Sigmoid colon (tissue), 7 donors: ENCODE measurements at places on chromosomes 16 and 17. TPM values are rescaled to one million over a fixed set of nuclear protein-coding genes. Genes with fewer than 3 reads are reported as not detected.

Gene JUP
- total RNA-seq = 30.3 TPM

Gene RNF227
- total RNA-seq = 3.9 TPM

Gene CCDC200
- not detected for total RNA-seq

Gene SBK1
- 0.14 TPM for total RNA-seq

GRCh38 chr17:32483451-32484019, 3.3 kb upstream of the CDK5R1 start:
- DNase-seq = peak; percentile 81

- peak; percentile 96 for DNase-seq
Observed at GRCh38 chr17:81702934-81703746, at the start of gene MRPL12. Gene MRPL12, plus strand, starts transcription at chr17:81703367. Its CDS starts 135 bp downstream, at chr17:81703502.

DNA sequence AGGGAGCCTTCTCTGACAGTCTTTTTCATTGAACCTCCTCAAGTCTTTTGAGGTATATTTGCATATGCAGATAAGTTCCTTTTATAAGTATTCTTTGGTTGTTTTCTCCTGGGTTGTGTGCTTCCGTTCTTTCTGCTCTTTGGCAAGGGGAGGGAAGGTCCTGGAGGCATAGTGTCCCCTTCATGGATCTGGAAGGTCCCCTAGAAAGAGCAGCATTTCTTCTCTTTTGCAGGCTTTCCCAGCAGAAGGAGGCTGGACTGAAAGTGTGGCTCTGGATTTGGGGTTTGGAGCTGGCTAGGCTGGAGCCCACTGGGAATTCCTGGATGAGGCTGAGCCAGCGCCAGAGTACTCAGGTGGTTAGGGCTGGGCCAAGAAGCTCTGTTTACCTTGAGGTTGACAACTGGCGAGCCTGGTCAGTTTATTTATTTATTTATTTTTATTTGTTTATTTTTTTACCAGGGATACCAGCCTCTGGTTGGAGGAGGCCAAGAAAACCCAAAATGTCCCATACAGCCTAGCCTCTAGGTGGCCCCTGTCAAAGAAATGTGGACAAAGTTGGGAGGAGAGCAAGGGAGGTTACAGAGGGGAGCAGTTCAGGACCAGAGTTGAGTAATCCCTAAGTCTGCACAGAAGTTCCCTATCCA, 5.4 kb upstream of the TOP2A start:
- no peak for DNase-seq

DNA sequence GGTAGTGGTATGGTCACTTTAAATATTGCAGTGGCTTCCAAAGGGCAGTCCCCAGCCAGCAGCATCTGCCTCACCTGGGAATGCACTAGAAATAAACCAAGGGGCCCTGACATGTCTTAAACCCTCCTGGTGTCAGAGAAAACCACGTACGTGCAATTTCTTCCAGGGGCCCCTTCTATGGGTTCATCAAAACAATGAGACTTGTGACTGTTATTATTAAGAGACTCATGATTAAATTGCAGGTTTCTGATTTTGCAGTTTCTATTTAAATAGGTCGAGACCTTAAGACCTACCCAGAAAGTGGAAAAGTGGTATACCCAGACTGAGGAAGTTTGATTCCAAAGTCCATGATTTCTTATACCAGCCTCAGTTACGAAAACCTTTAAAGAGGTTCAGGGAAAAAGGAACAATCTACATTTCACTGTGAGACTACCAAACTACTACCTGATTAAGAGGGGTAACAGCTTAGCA, 746 bp upstream of the POLG2 start:
- DNase-seq = no peak

DNA sequence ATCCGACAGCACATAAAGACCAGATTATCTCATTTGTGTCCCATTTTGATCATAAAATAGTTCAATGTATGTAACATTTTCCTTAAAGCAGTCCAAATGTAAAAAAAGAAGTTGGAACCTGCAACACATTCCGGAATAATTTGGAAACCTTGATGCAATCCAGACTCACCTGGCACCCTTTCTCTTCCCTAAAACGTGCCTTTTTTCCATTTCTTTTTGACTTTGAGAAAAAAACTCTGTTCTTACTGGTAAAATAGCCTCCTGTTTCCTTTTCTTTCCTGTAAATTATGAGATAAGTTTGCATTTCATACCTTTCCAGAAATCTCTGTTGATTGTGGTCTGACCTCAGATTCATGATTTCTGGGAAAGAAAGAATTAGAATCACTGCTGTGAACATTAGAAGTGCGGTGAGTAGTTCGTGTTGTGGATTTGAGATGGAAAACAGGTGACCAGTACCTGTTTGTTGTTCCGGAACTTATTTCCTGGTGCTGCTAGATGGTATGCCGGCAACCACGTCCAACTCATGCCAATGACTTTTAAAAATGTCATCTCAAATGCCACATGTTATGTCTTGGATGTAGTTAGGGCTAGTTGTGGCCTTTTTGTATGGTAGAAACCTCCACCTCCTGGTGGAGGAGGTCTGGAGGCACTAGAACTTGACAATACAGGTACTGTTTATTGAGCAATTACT, 108.1 kb downstream of the SOCS1 start:
- no peak for DNase-seq

GRCh38 chr16:79959226-79959625, 358.7 kb upstream of the MAF start:
- no peak for DNase-seq

- no peak for DNase-seq
Observed at GRCh38 chr16:56075732-56076388, 115.4 kb upstream of the GNAO1 start.

DNA sequence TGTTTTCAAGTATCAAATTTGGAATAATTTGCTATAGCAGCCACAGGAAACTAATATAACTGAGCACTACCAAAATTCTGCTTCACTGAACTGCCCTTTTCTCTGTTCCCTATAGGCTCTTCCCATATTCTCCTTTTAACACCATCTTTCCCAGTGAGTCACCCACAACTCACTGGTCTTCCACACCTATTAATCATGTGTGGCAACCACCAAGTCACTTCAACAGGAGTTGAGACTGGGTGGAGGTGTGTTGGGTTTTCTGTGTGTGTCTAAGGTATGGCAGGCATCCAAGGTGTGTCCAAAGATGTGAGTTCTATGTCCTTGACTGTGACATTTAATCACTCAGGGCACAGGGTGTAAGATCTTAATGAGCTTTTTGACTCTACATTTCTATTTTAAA, 610.0 kb upstream of the CDH11 start:
- no peak for DNase-seq

- peak; percentile 72 for DNase-seq
Observed at GRCh38 chr16:20393801-20394577, 10.5 kb downstream of the PDILT start.

- no peak for DNase-seq
Observed at GRCh38 chr17:51604299-51605020, 344.1 kb downstream of the UTP18 start.

- DNase-seq = no peak
Observed at GRCh38 chr17:58344047-58344790, 7.8 kb downstream of the SUPT4H1 start.

GRCh38 chr17:42843358-42843934, 934 bp upstream of the AOC2 start:
- no peak for DNase-seq
